ENCODE measurements at places on chromosomes 16 and 17.

- DNase-seq: no peak
These were observed 126.4 kb downstream of the KCNJ2 start for GRCh38 chr17:70295731-70296130.

- peak; percentile 43 for DNase-seq
These were observed 3.6 kb downstream of the USP7 start for GRCh38 chr16:8959921-8960787.

DNA sequence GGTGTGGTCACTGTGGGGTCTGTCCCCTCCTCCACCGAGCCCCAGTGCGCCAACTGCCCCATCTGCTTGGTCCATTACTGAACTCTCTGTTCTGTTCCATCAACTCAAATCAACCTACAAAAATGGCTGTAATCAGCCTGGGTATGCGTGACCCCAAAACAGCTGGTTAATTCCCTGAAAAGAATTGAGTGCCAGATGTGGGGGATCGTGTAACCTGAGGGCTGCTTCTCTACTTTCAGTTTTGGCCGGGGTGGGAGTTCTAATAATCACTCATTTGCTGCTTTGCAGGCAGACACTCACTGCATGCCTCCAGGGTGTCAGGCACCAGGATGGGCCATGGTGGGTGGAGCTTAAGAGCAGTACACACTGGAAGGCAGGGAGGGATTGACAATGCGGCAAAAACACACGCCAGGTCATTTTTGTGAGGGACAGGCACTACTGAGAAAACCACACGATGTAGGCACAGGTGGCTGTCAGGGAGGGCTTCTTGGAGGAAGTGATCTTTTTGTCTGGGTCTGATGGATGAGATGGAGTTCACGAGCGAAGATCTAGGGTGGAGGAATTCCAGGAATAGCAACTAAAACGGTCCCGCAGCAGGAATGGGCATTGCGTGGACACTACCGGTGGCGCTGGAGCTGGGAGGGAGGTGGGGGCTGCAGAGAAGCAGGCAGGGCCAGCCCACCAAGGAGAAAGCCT, 30.4 kb upstream of the SSTR5 start:
- no peak for DNase-seq

- peak; percentile 17 for DNase-seq
These were observed 26.9 kb downstream of the RGS9 start for GRCh38 chr17:65163990-65164495.

GRCh38 chr17:48283411-48283810, 146.6 kb downstream of the SKAP1 start:
- DNase-seq: no peak

DNA sequence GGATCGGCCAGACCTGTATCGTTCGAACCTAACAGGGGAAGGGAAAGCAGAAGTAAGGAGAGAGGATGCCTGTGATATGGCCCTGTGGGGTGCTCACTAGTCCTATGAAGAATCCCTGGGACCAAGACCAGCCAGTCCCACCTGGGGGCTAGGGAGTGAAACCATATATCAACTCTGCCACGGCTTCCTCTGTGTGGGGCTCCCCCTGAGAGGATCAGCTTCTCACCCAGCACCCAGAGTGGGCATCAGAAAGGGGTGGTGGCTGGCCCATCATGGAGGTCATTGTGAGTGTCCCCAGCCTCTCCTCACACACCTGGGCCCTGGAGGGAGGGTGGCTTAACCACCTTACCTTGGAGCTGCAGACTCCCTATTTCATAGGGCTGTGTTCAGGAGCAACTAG, 30.1 kb upstream of the SREBF1 start:
- DNase-seq: no peak

- no peak for DNase-seq
These were observed 2.4 kb downstream of the MYH10 start for GRCh38 chr17:8628172-8628571.

- no peak for DNase-seq
These were observed 31.4 kb downstream of the NOG start for GRCh38 chr17:56624912-56625311.

DNA sequence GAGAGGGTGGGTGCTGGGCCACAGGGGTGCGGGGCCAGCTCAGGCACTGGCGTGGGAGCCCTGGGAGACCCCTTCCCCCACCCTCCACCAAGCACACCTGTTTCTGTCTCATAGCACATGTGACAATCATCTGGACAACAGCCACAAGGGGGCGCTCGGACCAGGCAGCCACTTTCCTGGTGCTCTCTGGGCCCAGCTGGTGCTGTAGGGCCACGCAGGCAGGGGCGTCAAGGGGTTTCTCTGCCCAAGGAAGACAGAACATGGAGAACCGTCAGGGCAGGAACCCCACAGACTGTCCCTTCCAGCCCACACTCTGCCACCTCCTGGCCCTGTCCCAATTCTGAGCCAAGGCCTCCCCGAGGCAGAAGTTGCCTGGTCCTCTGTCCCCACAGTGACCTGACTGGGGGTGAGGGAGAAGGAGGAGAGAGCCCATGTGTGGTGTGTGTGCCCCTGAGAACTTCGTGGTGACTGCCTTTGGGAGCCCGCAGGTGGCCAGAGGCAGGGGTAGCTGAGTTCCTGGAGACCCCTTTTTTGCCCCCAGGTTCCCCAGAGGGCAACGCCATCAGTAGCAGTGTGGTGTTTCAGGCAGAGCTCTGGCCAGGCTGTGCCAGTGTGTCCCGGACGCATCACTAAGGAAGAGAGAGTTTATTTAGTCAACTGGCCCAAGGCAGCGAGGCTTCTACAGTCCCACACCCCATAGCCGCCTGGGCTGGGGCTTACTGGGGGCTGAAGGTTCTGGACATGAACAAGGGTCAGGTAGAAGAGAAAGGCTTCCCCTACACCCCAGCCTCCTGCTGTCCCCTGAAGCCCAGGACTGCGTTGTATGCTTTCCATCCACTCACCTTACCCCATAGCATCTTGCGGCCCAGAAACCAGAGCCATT, 3.1 kb upstream of the SETD6 start:
- DNase-seq: peak; percentile 82

- no peak for DNase-seq
These were observed 44.8 kb downstream of the CDYL2 start for GRCh38 chr16:80759419-80760162.

- no peak for DNase-seq
These were observed 42.8 kb downstream of the METRNL start for GRCh38 chr17:83121921-83122820.

- DNase-seq: no peak
These were observed 11.4 kb downstream of the TAX1BP3 start for GRCh38 chr17:3656755-3657587.

GRCh38 chr16:70478912-70479341, 24.5 kb downstream of the FCSK start:
- DNase-seq: peak; percentile 45

DNA sequence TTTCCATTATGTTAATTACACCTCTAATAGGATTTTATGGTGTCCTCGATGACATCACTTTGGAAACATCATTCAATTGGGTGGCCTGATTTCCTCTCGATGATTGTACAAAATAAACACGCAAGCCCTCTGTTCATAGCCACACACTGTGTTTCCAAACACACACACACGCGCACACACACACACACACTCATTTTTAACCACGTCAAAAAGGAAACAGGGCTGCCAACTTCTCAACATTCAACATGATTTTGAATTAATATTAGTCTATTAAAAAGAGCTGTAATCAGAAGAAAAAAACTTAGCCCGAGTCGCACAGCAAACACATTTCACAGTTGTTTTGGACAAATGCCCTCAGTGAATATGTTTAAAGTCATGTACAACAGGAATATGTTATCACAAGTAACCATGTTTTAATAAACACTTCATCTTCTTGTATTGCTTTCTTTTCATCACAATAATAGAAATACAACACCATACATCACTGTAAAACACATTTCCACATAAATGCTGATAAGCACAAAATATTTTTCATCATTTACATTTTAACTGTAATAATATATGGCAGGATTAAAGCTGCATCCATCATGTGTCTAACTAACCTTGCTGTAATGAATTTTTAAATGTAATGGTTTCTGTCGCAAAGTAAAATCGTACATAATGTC, 219.1 kb upstream of the IRX3 start:
- DNase-seq: no peak

- no peak for DNase-seq
These were observed 43.5 kb downstream of the PKD1 start for GRCh38 chr16:2092256-2092620.

DNA sequence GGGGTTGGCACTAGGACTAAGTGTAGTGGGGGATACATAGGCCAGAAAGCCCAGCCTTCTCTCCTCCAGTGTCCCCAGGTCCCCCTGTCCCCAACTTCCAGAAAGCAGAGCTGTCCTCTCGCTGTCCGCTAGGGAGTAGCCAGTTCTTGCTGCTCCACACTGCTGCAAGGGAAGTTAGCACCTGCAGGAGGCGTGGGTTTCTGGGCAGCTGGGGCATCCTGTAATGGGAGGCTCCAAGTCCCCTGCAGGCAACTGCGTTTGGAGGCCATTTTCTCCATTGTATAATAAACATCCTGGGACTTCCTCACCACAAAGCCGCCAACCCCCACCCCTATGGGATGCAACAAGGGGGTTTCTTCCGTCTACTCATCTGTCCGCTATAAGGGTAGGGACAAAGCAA, 1.7 kb downstream of the RPRML start:
- peak; percentile 91 for DNase-seq

GRCh38 chr16:28538733-28539596, at the start of gene NUPR1:
Gene NUPR1, minus strand, starts transcription at chr16:28538974. Its CDS starts 67 bp downstream, at chr16:28538907.
- DNase-seq: peak; percentile 57

GRCh38 chr17:49836111-49837030, 11.5 kb downstream of the TAC4 start:
- no peak for DNase-seq

GRCh38 chr17:56636265-56636664, 42.8 kb downstream of the NOG start:
- DNase-seq: no peak

DNA sequence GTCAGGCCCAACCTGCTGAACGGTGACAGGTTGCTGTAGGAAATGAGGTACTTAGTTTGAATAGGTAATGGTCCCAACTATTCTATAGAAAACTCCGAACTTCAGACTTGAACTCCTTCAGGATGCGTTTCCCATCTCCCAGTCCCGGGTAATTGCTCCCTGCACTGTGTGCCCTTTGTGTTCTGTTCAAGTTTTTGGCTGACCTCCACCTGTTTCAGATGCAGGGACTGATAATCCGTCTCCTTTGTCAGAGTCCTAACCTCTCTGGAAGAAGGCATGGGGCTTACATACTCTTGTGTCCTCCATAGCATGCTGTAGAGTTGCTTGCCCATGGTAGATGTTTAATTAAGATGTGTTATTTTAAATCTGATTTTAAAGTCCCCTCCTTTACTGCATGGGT, 350.5 kb downstream of the UTP18 start:
- DNase-seq: no peak

DNA sequence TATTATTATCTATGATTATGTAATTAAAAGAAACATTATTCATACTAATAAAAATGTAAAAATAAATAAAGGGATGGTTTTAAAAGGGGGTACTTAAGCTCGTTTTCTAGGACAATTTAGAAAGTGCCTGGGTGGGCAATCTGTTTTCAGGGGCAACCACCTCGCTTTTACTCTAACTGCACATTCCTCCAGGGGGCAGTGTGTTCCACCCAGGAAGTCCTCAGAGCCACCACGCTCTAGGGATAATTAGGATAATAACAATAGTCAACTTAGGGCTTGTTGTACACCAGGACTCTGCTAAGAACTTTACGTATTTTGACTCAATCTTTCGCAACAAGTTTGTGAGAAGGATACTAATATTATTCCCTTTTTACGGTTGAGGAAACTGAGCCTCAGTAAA, 396.7 kb upstream of the MAF start:
- peak; percentile 29 for DNase-seq

- DNase-seq: no peak
These were observed 699 bp downstream of the MPRIP start for GRCh38 chr17:17042851-17043460.

- DNase-seq: no peak
These were observed 88.5 kb downstream of the NPIPB11 start for GRCh38 chr16:29318037-29318436.

DNA sequence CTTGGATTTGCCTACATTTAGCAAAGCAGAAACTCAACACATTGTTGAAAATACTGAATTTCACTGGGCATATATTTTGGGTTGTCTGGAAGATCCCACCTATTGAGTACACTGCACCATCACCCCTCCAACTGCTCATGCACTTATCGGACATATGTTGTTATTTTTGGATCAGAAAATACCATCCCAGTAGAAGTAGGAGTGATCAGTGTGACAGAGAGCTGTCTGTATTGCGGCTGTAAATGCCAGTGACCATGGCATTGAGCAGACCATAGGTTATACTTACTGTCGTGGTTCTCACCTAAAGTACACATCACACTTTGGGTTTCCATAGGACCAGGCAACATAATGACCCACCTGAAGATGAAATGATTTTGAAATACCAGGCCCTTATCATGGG, 264.7 kb downstream of the CDH13 start:
- DNase-seq: no peak

GRCh38 chr16:27639561-27640276, 89.8 kb downstream of the KATNIP start:
- DNase-seq: peak; percentile 70

DNA sequence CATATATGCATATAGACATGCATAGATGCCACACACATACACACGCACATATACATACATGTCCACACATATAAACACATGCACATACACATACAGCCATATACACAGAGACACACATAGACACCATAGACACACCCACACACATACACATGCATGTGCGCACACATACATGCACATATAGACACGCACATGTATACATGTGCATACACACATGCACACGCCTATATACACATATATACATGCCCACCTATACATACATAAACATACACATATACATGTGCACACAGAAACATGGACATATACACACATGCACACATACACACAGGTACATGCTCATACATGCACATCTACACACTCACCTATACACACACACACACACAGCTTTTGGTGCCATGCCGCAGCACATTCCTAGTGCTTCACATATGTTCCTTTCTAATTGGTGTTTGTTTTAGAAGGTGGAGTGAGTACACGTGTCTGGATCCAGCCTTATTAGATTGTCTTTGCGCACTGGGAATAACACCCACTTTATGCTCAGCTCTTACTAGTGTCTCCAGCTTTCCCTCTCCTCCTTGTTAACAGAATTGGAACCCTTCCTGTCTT, 198.0 kb downstream of the RPTOR start:
- DNase-seq: no peak

DNA sequence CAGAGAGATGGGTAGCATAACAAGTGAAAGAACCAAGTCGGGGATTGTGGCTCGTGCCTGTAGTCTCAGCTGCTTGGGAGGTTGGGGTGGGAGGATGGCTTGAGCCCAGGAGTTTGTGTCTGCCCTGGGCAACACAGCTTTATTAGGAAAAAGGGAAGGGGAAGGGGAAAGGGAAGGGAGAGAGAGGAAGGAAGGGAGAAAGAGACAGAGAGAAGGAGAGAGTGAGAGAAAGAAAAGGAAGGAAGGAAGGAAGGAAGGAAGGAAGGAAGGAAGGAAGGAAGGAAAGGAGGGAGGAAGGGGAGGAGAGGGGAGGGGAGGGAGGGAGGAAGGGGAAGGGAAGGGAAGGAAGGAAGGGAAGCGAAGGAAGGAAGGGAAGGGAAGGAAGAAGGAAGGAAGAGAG, 33.3 kb downstream of the CENPV start:
- no peak for DNase-seq

Data from ELF-1 (cell line).